ENCODE measurements at places on chromosomes 4 and X.

DNA sequence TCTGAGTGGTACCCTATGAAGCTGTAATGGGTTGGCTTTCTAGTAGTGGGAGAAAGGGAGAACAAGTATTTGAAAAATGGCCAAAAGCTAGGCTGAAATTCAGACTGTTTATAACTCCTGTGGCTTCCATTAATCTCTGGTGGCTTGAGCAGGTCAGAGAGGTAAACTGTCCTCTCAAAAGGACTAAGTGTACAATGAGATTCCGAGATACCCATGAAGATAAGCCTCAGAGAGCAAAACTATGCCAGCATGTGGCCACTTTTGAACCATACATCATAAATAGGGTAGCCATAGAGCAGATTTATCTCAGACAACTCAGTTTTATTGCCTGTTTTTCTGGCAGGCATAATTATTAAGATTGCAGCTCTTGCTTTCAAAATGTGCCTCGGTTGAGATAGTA lies 89.2 kb downstream of the CHRDL1 start:
- DNase-seq: no peak

- DNase-seq: no peak
Observed at GRCh38 chr4:113272523-113272922, 223.1 kb downstream of the ANK2 start.

DNA sequence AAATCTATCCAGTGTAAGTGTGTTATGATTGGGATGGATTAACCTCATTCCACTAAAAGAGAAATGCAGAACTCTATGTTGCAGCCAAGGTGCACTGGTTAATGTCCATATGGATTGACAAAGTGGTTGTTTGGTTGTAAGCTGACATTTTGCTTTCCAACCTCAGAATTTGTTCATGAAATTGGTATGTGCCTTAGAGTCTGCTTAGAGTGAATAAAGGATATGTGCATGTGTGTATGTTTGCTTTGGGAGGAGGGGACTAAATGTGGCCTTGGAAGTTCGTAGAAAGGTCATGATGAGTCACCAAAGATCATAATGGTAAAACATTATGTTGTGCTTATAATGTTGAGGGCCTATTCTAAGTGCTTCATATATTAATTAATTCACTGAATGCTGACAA lies 44.1 kb upstream of the MBNL3 start:
- no peak for DNase-seq

- peak; percentile 24 for DNase-seq
Observed at GRCh38 chrX:115330498-115331168, 41.1 kb downstream of the LUZP4 start.

GRCh38 chr4:79049840-79050540 lies 110.8 kb upstream of the PAQR3 start:
- no peak for DNase-seq

DNA sequence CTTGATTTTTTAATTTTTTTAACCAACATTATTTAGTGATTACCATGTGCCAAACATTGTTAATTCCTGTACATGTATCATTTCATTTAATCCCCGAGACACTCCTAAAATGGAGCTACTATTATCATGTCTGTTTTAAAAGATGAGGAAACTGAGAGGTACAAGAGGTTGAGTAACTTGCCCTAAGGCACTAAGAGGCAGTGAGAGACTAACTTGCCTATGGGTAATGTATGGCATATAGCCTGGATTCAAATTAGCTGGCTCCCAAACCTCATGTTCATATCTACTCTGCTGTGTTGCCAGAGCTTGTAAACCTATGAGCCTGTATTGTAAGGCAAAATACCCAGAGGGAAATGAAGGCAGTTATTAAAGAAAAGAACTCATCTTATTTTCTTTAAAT lies 443.6 kb downstream of the IL15 start:
- DNase-seq: no peak

DNA sequence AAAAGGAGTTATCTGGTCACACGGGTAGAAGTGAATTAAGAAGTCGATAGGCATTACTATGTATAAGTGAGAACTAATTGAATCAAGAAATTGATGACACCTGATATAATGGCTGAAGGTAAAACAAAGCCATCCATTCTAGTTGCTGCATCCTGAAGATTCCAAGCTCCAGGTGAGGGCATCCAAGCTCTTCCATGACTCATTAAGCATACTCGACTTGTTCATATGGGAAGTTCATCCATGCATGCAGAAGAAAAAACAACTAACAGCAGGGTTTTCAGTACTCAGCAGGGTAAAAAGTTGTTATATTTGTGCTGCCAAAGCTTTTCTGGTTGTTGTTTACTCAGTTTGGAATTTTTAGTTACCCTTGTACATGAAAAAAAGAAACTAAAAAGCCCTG lies 508.0 kb upstream of the CXorf51A start:
- DNase-seq: no peak

GRCh38 chr4:6875431-6875831 lies 34.2 kb upstream of the TBC1D14 start:
- DNase-seq: no peak

DNA sequence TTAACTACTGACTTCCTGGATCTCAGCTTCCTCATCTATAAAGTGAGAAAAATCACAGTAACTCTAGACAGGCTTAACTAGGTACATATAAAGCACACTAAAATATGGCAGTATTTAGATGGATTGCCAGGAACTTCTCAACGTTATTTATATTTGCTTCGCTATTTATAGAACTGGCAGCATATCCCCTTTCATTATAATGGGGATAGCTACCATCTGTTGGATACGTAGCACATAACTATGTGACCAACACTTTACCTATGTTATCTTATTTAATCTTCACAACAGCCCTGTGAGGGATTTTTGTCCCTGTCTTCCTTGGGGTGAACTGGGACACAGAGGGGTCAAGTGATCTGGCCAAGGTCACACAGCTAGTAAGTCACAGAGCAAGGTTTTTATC lies 64.6 kb downstream of the ENPEP start:
- DNase-seq: no peak

- DNase-seq: no peak
Observed at GRCh38 chr4:81621490-81621889, 149.8 kb upstream of the RASGEF1B start.

GRCh38 chr4:184190711-184191110 lies 27.0 kb downstream of the ENPP6 start:
- DNase-seq: no peak

DNA sequence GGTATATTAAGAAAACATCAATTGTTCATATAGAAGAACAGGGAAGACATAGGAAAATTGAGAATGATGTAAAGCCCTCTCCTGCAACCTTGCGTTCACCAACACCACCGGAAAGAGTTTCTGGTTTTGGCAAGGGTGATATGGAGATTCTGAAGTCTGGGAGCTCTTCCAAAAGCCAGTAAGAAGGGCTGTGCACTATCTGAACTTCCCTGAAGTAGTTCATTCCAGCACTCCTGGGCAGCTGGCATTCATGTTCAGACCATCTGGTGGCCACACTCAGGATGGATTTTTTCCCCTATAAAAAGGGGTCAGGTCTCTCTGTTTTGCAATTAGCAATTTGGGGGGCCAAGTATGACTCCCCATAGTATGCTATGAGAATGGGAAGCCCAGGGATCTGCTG lies 15.4 kb upstream of the TLR2 start:
- DNase-seq: no peak

- no peak for DNase-seq
Observed at GRCh38 chr4:136931781-136932180, 600.5 kb downstream of the PCDH18 start.

DNA sequence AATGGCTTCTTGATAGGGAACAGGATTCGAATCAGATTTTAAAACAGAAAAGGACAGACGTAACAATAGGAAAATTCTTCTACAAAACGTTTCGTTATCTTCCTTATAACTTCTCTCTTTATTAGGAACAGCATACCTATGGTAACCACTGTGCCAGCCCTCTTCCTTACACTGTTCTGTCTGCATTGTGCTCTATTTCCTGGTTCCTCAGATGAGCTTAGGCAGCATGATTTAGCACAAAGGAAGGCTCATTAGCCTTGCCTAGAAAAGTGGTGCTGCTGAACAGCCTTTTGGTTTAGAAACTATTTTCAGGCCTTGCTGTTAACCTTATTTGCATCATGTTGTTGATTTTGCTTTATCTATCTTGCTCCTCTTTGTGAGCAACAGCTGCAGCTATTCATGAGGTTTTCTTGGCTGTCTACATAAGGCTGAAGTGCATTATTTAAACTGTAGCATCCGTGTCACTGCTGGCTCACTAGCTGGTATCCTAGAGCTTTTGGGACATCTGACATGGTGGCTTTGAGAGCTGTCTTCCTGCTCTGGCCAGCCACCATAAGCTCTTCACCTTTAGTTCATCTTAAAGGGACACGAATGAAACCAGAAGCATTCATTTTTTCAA lies 69.9 kb upstream of the NRK start:
- no peak for DNase-seq

- no peak for DNase-seq
Observed at GRCh38 chrX:54435121-54435520, 5.1 kb upstream of the TSR2 start.

GRCh38 chr4:24781999-24782745 lies 13.2 kb upstream of the SOD3 start:
- no peak for DNase-seq

DNA sequence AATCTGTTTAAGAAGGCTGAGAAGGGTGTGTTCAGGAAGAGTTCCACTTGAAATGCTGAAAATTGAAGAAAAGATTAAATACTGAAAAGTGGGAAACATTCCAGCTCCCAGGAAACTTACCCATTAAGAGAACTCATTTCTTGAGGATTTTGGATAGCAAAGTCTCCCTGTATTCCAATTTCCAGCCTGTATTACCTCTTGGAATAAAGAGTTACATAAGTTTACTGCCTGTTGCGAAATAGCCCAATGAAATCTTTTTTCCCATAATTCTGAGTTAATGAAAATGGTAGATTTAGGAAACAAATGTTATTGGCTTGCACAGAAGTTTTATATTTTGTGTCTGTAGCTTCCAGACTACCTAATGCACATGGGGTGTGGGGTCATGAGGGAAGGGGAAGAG lies 12.0 kb downstream of the NHSL2 start:
- no peak for DNase-seq

DNA sequence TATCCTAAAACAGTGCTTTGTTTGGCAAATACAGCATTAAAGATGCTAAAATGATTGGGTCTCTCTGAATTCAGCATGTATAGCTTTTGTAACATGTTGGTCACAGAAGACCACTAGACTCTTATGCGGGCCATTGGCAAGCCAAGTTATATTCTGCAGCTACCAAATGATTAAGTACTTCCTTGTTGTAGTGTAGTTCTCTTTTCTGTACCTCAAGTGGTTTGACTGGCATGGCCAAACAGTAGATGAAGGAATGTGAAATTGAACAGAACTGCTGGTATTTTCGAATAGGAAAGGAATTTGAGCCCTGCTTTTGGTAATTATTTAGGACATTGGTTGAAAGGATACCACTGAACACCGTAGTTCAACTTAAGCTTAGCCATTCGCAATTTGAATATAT lies 193.9 kb upstream of the GPC4 start:
- DNase-seq: no peak

DNA sequence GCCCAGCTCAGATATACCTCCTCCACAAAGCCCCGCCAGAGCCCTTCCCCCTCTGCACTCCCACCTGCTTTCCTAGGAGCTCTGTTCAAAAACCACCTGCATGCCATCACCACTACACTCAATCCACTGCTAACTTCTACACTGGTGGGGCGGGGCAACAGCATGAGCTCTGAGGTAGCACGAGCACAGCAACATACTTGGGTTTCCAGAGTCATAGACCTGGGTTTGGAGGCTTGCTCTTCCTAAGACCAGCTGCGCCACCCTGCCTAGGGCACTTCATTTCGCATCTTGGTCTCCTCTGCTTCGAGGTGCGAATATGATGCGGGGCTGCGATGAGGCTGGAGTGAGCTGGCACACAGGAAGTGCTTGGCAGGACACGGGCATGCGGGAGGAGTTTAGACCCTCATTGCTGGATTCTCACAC lies 3.6 kb downstream of the SASH3 start:
- no peak for DNase-seq

GRCh38 chr4:68062501-68062900 lies 67.2 kb downstream of the TMPRSS11F start:
- DNase-seq: no peak

GRCh38 chr4:184641022-184641421 lies 8.2 kb downstream of the CASP3 start:
- no peak for DNase-seq

DNA sequence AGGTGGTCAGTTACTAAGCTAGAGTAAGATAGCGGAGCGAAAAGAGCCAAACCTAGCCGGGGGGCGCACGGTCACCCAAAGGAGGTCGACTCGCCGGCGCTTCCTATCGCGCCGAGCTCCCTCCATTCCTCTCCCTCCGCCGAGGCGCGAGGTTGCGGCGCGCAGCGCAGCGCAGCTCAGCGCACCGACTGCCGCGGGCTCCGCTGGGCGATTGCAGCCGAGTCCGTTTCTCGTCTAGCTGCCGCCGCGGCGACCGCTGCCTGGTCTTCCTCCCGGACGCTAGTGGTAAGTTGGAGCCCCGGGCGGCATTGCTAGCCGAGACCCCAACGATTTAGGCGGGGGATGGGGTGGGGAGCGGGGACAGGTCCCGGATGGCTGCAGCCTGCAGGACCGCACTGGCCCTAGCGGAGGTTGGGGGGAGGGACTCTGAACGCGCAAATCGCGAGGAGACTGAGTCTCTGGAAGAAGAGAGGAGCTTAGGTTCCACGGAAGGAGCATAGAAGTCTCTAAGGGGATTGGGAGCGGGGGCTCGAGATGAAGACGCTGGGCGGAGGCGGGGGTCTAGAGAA lies 573 bp downstream of the HTR2C start:
- peak; percentile 19 for DNase-seq

DNA sequence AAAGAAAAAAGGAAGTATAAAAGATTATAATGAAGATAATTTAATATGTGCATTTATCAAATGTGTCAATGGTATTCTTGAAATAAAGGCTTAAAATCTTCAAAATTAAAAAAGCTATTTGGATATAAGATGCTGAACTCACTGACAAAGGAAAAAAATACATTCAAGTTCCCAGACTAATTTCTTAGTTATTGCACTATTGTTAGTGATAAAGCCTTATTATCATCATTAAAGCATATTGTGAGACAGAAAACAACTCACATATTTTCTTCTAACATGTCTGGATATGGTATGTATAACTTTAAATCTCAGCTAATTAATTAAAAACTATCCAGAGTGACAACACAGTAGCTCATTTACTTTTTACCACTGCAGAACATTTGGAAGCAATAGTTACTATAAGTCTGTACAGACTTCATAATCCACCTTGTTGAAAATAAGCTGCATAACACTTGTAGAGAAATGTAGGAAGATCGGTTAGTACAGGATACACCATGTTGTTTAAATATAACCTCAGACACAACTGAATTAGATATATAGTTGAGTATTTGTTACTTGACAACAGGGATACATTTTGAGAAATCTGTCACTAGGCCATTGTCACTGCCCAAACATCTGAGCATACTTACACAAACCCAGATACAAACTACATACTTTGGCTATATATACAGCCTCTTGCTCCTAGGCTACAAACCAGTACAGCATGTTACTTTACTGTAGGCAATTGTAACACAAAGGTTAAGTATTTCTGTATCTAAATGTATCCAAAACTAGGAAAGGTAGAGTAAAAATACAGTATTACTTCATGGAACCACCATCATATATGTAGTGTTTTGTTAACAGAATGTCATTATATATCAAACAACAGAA lies 12.8 kb upstream of the FAM200B start:
- DNase-seq: no peak

All from BE2C (cell line).